Stimulated activated CD4-positive, alpha-beta T cell treated with anti-CD3 and anti-CD28 coated beads, Interleukin-4, amount 100 ng/mL, for 48 hours (primary cell): ENCODE measurements at places on chromosomes 16 and 17.

DNA sequence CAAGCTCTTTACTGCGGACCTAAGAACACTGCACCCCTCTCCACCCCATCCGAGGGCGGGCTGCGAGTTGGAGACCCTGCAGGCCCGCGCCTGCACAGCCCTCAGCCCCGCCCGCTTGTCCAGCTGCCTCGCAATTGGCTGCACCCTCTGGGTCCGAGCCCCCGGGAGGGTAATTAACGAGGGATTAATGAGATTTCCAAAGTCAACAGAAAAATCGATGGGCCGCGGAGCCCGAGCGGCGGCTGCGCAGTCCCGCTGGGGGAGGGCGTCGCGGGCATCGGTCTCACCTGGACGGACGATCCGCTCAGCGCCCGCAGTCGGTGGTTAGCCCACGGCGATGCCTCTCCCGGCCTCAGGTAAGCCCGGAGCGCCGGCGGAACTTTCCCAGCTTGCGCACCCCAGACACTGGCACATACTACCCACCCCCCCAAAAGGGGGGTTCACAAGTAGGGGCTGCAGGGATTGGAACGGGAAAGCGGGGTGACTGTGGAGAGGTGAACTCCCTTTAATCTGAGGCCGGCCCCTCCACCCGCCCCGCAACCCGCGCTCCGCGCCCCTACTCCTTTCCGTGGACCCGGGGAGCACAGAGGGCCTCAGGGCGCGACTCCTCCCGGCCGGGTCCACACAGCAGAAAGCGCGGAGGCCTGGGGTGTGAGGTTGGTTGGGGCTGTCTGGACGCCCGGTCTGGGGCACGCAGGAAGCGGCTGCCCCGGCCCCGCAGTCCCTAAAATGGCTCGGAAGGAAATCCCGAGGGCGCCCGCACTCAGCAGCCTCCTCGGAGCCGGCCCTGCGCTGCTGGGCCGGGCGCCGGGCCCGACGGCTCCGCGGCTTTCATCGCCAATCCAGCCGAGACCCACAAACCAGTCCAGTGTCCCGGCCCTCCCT, at the start of gene OTOP3:
OTOP3 (plus strand) TSS at position 314 of the 885 bp plus-strand sequence; CDS start at position 338, 24 bp downstream.
- no peak for DNase-seq

GRCh38 chr16:84617791-84618580, at the start of gene COTL1:
Gene COTL1 (minus strand): TSS chr16:84618078. CDS start chr16:84617914, 164 bp downstream.
- peak; percentile 97 for DNase-seq

DNA sequence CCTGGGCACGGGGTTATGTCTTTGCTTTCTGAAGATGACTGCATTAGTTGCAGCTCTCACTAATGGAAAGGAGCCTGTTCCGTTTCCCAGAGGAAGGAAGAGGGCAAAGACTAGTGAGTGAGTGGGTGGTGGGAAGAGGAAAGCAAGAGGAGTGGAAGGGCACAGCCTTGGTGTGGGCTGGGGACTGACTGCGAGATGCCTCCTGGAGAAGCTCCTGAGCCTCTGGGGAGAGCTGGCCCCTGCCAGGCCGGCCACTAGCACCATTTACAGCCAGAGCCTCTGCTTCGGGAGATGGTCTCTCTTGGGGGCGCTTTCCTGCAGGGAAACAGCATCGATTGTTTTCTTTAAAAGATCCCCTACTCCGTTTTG, 825 bp upstream of the RHBDL3 start:
- no peak for DNase-seq

- no peak for DNase-seq
Measured at GRCh38 chr17:50902372-50903353, 36.5 kb upstream of the TOB1 start.

- peak; percentile 38 for DNase-seq
Measured at GRCh38 chr16:22318690-22319358, 21.6 kb downstream of the POLR3E start.

DNA sequence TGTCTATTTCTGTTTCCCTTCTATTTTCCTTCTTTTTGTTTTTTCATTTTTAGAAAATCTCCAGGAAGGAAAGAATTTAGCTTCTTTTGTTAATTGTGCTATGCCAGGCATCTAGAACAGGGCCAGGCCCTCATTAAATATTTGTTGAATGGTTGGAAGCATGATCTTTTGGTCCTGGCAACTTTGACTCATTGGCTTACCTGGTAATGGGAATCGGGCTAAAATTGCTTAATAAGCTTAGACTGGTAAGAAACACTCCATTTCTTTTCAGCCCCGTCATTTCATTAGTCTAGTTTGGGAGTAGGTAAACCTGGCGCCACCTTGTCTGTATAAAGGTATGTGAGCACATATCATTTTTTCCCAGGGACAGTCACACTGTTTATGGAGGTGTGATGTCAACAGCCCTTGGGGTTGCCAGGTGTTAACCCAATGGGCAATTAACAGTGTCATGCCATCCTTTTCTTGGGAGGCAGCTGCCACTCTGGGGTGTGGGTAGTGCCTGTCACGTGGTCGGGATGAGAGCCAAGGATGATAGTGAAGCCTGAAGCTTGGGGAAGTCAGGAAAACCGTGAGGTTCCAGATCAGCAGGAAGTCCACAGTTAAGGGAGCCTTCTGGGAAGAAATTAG, 9.5 kb upstream of the NDEL1 start:
- DNase-seq = no peak

DNA sequence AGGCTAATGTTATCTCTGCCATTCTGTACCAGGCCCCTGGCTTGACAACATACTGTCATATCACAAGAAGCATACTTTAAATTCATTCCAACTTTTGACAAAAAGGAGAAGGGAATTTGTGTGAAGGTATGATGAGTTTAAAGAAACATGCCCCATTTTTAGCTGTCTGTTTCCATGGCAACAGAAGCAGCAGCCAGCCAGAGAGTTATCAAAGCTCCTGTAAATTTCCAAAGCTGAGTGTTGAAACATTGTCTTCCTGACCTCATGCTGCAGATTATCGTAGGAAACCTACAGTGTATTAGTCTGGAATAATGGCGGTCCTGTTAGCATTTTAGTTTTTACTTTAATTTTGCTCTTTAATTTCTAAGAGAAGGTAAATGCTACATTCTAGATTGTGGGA, 124.9 kb downstream of the MRTFB start:
- DNase-seq = no peak

- DNase-seq = no peak
Measured at GRCh38 chr16:24995469-24995868, 19.7 kb downstream of the ARHGAP17 start.

DNA sequence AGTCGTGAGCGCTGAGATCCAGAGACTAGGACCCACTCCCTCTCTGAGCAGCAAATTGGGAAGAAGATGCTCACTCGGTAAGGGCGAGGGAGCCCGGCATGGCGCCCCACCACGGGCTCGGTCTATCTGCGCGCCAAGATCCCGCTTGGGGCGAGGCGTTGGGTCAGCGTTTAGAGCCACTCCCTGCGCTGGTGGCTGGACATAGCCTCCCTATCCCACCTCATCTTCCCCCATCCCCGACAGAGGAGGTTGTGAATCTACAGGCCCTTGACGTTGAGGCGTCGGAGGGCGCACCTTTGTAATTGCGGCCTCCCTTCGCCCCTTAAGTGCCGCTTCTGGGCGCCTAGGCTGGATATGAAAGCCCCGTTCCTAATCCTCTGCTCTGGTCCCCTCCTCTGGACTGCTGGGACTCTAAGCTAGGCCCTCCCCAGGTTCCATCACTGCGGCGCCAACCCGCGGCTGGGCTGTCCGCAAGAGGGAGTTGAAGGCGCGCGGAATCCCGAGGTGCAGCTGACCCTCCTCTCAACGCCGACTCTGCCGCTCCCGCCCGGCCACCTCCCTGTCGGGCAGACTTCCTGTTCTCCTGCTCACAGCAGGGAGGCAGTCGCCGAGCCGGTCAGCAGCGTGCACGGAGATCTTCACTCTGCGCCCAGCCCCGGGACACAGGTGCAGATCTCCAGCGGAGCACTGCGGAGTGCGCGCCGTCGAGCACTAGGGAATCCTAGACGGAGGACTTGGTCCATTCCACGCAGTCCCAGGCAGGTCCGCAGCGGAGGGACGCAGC, 16.1 kb upstream of the HOXB9 start:
- no peak for DNase-seq

DNA sequence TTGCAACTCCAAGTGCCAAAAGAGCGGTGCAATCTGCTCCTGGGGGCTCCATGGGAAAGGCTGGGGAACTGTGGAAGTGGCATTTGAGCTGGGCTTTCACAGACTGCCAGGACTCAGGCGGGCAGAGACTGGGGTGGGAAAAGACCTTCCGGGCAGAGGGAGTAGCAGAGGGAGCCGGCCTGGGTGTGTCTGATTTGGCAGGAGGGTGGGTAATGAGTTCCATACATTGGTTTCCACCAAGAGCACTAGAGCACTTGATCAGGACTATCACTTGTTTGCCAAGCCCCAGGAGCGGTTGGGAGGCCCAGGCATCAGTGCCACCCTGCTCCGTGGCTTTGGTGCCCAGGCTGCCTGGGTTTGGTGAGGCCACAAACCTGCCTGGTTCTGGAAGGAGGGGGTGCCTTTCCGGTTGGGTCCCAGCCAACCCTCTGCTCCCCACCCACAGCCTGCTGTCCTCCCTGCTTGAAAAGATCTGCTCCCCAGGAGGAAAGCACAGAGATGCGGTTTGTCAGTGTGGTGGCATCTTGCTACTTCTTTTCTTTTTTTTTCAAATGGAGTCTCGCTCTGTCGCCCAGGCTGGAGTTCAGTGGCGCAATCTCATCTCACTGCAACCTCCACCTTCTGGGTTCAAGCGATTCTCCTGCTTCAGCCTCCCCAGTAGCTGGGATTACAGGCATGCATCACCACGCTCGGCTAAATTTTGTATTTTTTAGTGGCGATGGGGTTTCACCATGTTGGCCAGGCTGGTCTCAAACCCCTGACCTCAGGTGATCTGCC, 3.5 kb upstream of the TRIM47 start:
- DNase-seq = no peak

DNA sequence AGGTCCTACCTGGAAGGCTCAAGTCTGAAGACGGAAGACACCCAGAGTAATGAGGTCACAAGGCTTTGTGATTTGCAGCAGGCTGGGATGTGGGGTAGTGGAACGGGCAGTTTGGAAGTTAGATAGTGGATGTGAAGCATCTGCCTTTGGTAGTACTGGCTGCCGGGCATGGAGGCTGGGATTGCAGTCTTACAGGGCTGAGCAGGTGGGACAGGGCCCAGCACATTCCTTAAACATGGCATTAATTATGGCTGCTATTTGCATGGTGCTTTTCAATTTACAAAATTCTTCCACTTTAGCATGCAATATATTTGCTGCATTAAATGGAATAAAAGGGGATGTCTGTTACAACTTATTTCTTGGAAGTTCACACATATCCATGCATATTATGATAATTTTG, 161.2 kb downstream of the UTP18 start:
- DNase-seq = no peak

DNA sequence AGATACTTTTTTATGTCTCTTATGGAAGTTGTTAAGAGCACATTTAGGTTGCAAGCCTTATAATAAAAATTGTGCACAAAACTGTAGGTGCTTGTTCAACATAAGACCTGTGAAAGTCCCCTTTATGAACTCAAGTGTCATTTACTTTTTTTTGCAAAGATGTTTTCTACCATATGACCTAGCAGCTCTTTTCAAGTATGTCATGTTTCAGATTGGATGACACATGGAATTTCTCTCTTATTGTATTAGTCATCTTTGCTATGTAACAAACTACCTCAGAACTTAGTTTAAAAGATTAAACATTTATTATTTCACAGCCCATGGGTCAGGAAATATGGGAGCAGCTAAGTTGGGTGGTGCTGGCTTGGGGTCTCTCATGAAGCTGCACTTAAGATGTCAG, 57.9 kb downstream of the PHKB start:
- DNase-seq = no peak

GRCh38 chr16:11498683-11499082, 88.0 kb downstream of the LITAF start:
- DNase-seq = no peak

GRCh38 chr17:21113049-21113690, 13.6 kb upstream of the DHRS7B start:
- no peak for DNase-seq

- no peak for DNase-seq
Measured at GRCh38 chr17:28573966-28574480, 2.7 kb downstream of the ALDOC start.

DNA sequence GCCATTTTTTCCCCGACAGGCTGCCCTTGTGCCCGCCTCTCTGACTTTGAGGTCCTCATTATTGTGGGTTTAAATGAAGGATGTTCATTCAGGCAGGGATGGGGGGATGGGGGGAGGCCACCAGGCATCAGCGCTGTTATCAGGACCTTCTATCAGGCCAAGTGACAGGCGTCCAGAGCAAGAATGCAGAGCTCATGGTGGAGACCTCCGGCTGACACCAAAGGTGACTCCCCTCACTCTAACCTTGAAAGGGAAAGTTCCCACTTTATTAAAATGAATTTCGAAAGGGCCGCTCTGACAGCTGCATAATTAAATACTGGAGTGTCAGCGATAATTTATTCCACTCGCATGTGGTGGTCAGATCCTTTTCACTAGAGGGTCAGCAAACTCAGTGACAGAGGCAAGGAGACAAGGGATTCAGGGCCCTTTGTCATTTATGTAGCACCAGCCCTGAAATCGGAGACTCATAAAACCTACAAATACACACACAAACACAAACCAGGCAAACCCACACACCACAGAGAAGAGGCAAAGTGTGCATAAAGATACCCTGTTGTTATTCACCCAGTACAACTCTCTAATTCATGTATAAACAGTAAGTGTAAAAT, 436.0 kb downstream of the MAF start:
- no peak for DNase-seq

- DNase-seq = no peak
Measured at GRCh38 chr16:28538733-28539596, at the start of gene NUPR1. Gene NUPR1 (minus strand): TSS chr16:28538974. CDS start chr16:28538907, 67 bp downstream.

GRCh38 chr17:42273474-42274252, 2.5 kb downstream of the STAT5B start:
- DNase-seq = no peak

GRCh38 chr17:35479271-35479670, 30.7 kb upstream of the SLFN13 start:
- no peak for DNase-seq

DNA sequence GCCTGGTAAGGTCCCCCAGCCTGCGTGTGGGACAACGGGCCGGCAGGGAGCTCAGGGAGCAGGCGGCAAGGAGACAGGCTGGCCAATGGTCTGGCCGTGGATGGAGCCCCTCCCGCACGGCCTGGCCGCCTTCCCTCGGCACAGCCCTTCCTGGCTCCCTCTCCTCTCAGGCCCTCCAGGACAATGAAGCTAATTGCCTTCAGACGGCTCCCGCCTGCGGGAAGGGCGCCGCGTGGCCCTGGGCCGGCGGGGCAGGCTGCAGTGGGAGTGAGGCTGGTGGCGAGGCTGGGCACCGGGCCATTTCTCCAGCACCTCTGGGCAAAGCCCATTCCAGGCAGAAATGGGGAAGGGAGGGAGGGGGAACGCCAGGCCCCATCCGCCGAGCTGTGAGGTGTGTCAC, 50.9 kb downstream of the ENGASE start:
- no peak for DNase-seq
